Esophagus muscularis mucosa (tissue), 4 donors: ENCODE measurements at places on chromosomes 7 and 10. TPM values are rescaled to one million over a fixed set of nuclear protein-coding genes. Genes with fewer than 3 reads are reported as not detected.

PPIF gene
- total RNA-seq, result 22.6 TPM

DNA sequence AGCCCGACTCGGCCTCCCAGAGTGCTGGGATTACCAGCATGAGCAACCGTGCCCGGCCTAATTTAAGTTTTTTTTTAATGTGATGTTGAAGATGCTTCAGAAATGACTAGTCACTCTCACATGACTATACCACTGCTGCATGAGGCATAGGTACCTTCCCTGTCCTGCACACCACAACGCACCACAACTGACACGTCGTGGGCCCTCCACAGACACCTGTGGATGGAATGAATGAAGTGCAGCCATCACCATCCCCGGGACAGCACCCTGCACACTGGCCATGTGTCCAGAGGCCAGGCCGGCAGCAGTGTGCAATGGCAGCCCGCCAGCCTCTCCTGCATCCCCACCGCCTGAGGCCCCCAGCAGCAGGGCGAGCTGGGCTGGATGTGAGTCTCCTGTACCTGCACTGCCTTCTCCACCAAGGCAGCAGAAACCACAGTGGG is 55.1 kb downstream of the VOPP1 start:
- no peaks in the 10 kb centered on the region for H3K27me3 ChIP-seq
- no peak overlapping the region for H3K4me3 ChIP-seq
- H3K4me1 ChIP-seq, result peaks cover 22% of the 10 kb centered on the region
- DNase-seq, result no peak
- H3K36me3 ChIP-seq, result peaks cover 10% of the 10 kb centered on the region

DNA sequence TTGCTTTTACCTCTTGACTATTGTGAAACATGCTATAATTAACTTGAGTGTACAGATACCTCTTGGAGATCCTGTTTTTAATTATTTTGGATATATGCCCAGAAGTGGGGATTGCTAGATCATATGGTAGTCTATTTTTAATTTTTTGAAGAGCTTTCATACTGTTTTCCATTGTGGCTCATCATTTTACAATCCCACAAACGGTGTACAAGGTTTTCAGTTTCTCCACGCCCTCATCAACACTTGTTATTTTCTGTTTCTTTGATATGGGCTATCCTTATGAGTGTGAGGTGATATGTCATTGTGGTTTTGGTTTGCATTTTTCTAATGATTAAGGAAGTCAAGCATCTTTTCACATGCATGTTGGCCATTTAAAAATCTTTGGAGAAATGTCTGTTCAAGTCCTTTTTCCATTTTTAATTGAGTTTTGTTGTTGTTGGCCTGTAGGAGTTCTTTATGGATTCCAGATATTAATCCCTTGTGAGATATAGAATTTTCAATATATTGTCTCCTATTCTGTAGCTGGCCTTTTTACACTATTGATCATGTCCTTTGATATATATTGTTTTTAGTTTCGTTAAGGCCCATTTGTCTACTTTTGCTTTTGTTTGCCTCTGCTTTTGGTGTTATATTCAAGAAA is 7.5 kb downstream of the AGK start:
- H3K4me3 ChIP-seq, result no peak overlapping the region
- H3K27ac ChIP-seq, result no peak overlapping the region
- peaks cover 25% of the 10 kb centered on the region for H3K36me3 ChIP-seq
- peaks cover 9% of the 10 kb centered on the region for H3K4me1 ChIP-seq
- no peak for DNase-seq

GRCh38 chr7:51244053-51244452 is 72.6 kb downstream of the COBL start:
- H3K4me3 ChIP-seq, result no peak overlapping the region
- H3K27ac ChIP-seq, result no peak overlapping the region
- peaks cover 30% of the 10 kb centered on the region for H3K4me1 ChIP-seq
- H3K27me3 ChIP-seq, result no peaks in the 10 kb centered on the region
- no peak for DNase-seq

GRCh38 chr7:10128748-10129147 is 844.9 kb upstream of the PHF14 start:
- H3K36me3 ChIP-seq, result no peaks in the 10 kb centered on the region
- H3K4me3 ChIP-seq, result no peak overlapping the region
- H3K27me3 ChIP-seq, result no peaks in the 10 kb centered on the region
- DNase-seq, result no peak
- H3K27ac ChIP-seq, result no peak overlapping the region

STEAP1B gene
- 1.7 TPM for total RNA-seq

SPDYE2B gene
- not detected for total RNA-seq
